CD4-positive, CD25-positive, alpha-beta regulatory T cell (primary cell): ENCODE measurements at places on chromosomes 5 and 9. TPM values are rescaled to one million over a fixed set of nuclear protein-coding genes. Genes with fewer than 3 reads are reported as not detected.

Gene PBX3
- total RNA-seq = 18.3 TPM

Gene HMHB1
- total RNA-seq = not detected

Gene MARVELD2
- total RNA-seq = 0.52 TPM

Gene ECPAS
- total RNA-seq = 59.1 TPM

Gene IFNA2
- not detected for total RNA-seq

Gene TJP2
- total RNA-seq = 13.9 TPM

Gene LCN9
- total RNA-seq = not detected

Gene ADGRD2
- not detected for total RNA-seq

Gene F2RL1
- total RNA-seq = 1.6 TPM

Gene PDE8B
- not detected for total RNA-seq

Gene DRD1
- total RNA-seq = not detected

Gene TAS2R1
- not detected for total RNA-seq

Gene FAM240B
- not detected for total RNA-seq

Gene EGFLAM
- total RNA-seq = not detected

Gene GGTA1
- total RNA-seq = 0.69 TPM

Gene PCDHB13
- total RNA-seq = not detected

Gene CNTLN
- total RNA-seq = 0.52 TPM

Gene ACER2
- 2.9 TPM for total RNA-seq

Gene OR1J2
- 0.42 TPM for total RNA-seq

Gene IL12B
- total RNA-seq = not detected

Gene CCL27
- total RNA-seq = not detected

Gene NEUROG1
- total RNA-seq = not detected

Gene NUTM2G
- not detected for total RNA-seq

Gene FGD3
- total RNA-seq = 188 TPM

Gene CDK5RAP2
- total RNA-seq = 64.5 TPM

Gene RANBP3L
- total RNA-seq = not detected

Gene HACD4
- 12.0 TPM for total RNA-seq

Gene GARNL3
- 4.3 TPM for total RNA-seq

Gene LHFPL2
- 0.47 TPM for total RNA-seq

Gene INSYN2B
- not detected for total RNA-seq

Gene GRXCR2
- not detected for total RNA-seq

Gene PDZD2
- 1.3 TPM for total RNA-seq

Gene TERT
- total RNA-seq = 0.22 TPM

Gene GRM6
- total RNA-seq = not detected
